ENCODE measurements at places on chromosomes 12 and 14.

DNA sequence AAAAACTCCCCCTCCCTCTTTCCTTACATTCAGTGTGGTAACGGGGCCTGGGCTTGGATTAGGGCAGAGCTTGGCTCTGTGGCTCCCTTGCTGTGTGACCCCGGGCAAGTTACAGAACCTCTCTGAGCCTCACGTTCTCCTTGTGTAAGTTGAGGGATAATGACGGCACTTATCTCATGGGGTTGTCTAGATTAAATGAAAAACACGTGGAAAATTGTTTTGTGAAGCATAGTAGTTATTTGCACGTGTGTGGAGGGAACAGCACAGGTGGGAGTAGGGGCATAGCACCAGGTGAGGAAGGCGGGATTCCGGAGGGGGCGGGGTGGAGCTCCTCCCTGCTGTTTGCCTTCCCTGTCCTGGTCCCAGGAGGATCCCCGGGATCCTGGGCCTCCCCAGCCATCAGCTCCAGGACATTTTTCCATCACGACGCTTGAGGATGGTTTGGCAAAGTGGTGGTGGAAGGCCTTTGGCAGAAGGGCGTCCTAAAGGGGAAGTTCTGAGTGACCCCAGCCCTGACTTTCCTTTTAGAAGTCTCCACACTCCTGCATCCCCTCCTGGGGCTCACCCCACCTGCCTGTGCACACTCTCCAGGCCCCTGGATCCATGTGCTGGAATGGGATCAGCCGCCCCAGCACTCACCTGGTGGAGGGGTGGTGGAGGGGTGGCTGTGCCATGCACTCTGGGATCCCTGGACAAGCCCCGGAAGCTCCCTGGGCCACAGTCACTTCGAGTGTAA, 22.7 kb downstream of the LRTM2 start:
- no peaks in the 10 kb centered on the region for H3K27me3 ChIP-seq
- peaks cover 38% of the 10 kb centered on the region for H3K4me1 ChIP-seq
- no peak overlapping the region for H3K27ac ChIP-seq
- no peak for DNase-seq

DNA sequence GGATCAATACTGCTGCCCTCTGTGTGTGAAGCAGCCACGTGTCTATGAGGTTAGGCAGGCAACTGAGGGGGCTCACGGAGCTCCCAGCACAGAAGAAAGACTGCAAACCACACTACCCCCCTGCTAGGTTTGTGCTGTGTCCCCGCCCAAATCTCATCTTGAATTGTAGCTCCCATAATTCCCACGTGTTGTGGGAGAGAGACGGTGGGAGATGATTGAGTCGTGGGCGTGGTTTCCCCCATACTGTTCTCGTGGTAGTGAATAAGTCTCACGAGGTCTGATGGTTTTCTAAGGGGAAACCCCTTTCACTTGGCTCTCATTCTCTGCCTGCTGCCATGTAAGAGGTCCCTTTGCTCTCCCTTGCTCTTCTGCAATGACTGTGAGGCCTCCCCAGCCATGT, 68.6 kb downstream of the ACTN1 start:
- H3K4me1 ChIP-seq, result peaks cover 4% of the 10 kb centered on the region
- no peaks in the 10 kb centered on the region for H3K27me3 ChIP-seq
- peak; percentile 59 for DNase-seq
- no peak overlapping the region for H3K4me3 ChIP-seq
- no peaks in the 10 kb centered on the region for H3K36me3 ChIP-seq
- no peak overlapping the region for H3K27ac ChIP-seq

- no peak for DNase-seq
- 0 out of 2 replicates have a peak, but pooled peaks cover 12% of the 10 kb centered on the region for H3K36me3 ChIP-seq
- no peaks in the 10 kb centered on the region for H3K27me3 ChIP-seq
Observed at GRCh38 chr14:24172261-24172860, 481 bp downstream of the REC8 start.

- H3K27me3 ChIP-seq, result no peaks in the 10 kb centered on the region
- peaks cover 12% of the 10 kb centered on the region for H3K4me1 ChIP-seq
- H3K4me3 ChIP-seq, result no peak overlapping the region
- no peak overlapping the region for H3K27ac ChIP-seq
- DNase-seq, result no peak
- no peaks in the 10 kb centered on the region for H3K36me3 ChIP-seq
Observed at GRCh38 chr12:28507033-28507432, 316.8 kb downstream of the CCDC91 start.

DNA sequence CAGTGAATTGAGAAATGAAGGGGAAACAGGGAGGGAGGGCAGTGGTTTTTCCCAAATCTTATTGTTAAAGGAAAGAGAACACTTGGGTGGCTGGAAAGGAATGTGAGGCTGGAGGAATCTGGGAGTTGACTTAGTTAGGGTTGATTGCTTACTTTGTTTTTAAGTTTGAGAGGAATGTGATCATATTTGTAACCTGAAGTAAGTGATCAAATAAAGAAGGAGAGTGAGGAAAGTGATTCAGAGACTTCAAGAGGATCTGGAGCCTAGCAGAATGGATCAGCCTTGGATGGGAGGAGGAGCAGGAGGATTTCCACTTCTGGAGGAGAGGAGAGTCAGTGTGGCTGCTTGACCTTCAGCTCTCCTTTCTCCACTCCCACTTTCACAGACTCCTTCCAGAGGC, 6.0 kb upstream of the LRP6 start:
- no peak overlapping the region for H3K27ac ChIP-seq
- DNase-seq, result no peak
- no peaks in the 10 kb centered on the region for H3K4me1 ChIP-seq

DNA sequence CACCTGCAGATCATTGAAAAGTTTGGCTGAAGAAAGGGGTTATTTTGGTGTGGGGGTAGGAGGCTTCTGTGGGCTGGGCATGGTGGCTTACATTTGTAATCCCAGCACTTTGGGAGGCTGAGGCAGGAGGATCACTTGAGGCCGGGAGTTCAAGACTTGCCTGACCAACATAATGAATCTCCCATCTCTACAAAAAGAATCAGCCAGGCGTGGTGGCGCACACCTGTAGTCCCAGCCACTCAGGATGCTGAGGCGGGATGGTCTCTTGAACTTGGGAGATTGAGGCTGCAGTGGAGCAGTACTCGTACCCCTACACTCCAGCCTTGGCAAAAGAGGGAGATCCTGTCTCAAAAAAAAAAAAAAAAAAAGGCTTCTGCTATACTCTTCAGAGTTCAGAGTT, 7.0 kb downstream of the DDIT3 start:
- no peak overlapping the region for H3K4me3 ChIP-seq
- no peak for DNase-seq
- peaks cover 56% of the 10 kb centered on the region for H3K36me3 ChIP-seq
- H3K27me3 ChIP-seq, result no peaks in the 10 kb centered on the region
- peaks cover 3% of the 10 kb centered on the region for H3K4me1 ChIP-seq

GRCh38 chr14:29028973-29029582, 262.5 kb downstream of the FOXG1 start:
- no peak overlapping the region for H3K27ac ChIP-seq
- no peak overlapping the region for H3K4me3 ChIP-seq
- no peaks in the 10 kb centered on the region for H3K4me1 ChIP-seq
- H3K27me3 ChIP-seq, result no peaks in the 10 kb centered on the region

DNA sequence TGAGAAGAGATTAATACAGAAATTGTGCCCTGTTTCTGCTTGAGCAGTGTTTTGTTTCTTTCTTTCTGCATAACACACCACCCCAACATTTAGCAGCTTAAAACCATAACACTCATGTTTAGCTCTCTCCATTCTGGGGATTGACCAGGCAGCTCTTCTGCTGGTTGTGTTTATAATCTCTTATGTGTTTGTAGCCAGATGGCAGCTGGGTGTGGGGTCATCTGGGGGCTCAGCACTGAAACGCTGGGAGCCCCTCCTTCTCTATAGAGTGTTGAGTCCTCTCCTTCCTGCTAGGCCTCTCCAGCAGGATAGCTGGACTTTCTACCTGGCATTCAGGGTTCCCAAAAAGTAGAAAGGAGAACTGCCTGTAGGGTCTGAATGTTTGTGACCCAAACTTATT, 270.6 kb downstream of the TTC8 start:
- no peaks in the 10 kb centered on the region for H3K4me1 ChIP-seq
- no peak for DNase-seq
- no peaks in the 10 kb centered on the region for H3K36me3 ChIP-seq
- H3K27me3 ChIP-seq, result no peaks in the 10 kb centered on the region

DNA sequence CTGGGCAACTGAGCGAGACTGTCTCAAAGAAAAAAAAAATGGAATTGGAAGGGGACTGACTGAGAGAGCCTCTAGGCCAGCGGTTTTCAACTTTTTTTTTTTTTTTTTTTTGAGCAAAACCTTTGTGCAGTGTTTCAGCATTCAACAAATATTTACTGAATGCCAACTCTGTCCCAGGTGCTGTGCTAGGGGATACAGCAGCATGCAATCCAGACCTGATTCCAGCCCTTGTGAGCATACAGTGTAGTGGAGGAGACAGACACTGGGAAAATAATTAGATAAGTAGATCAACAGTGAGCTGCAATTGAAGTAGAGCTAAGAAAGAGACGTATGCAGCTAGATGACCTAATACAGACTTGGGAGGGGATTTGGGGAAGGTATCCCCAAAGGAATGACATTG, 23.8 kb upstream of the LTBP2 start:
- no peak overlapping the region for H3K27ac ChIP-seq
- H3K4me1 ChIP-seq, result no peaks in the 10 kb centered on the region
- no peak overlapping the region for H3K4me3 ChIP-seq
- H3K27me3 ChIP-seq, result no peaks in the 10 kb centered on the region

GRCh38 chr12:89299931-89300330, 52.4 kb downstream of the DUSP6 start:
- no peaks in the 10 kb centered on the region for H3K27me3 ChIP-seq
- H3K36me3 ChIP-seq, result no peaks in the 10 kb centered on the region
- DNase-seq, result no peak
- peaks cover 4% of the 10 kb centered on the region for H3K4me1 ChIP-seq
- no peak overlapping the region for H3K4me3 ChIP-seq

Measured in Karpas-422 (cell line).